ENCODE measurements at places on chromosomes 7 and 10.

DNA sequence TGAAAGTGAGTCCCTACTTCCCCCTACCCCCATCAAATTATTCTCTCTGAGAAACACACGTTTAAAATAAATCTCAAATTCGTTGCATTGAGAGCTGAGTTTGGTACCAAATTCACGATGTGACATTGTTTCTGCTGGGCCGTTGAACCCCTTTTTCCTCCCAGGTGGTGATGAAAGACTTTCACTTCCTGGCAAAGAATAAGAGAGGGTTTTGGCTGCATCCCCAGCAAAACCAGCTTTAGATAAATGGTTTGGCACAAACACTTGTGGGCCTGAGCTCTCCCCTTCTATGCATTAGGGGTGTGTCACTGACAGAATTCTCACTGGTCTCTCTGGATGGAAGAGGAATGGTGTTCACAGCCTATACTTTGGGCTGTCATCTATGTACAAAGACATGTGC lies 8.8 kb upstream of the DNTT start:
- DNase-seq, result no peak

GRCh38 chr10:31623947-31624346 lies 304.7 kb downstream of the ARHGAP12 start:
- no peak for DNase-seq

DNA sequence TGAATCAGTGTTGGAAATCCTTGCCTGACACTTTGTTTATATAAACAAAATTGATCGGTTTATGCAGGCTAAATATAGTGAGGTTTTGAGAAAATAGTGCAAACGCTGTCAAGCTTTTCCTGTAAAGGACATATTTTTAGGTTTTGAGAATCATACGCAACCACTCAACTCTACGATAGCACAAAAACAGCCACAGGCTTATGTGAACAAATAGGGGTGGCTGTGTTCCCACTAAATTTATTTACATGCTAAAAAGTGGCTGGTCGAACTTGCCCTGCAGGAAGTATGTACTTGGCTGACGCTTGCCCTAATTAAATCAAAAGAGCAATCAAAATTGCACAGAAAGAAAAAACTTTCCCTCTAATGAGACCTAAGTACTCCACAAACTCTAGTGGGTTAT lies 234.7 kb upstream of the CACNA2D1 start:
- no peak for DNase-seq

DNA sequence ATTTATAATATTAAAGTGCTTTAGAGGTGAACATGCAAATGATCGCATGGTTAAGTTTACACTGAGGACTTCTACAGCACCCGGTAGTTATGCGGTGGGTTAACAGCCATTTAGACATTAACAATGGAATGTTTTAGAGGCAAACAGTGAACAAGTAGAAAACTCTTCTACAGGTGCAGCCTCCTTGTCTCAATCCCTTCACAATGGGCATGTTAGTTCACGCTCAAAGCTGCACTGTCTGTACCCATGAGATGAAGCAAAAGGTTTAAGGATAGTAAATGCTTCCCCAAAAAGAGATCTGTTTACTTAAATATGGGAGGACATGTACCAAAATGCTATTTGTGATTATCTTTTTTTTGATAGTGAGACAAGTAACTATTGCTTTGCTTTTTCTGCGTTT lies 25.1 kb downstream of the PUS7 start:
- DNase-seq, result no peak

DNA sequence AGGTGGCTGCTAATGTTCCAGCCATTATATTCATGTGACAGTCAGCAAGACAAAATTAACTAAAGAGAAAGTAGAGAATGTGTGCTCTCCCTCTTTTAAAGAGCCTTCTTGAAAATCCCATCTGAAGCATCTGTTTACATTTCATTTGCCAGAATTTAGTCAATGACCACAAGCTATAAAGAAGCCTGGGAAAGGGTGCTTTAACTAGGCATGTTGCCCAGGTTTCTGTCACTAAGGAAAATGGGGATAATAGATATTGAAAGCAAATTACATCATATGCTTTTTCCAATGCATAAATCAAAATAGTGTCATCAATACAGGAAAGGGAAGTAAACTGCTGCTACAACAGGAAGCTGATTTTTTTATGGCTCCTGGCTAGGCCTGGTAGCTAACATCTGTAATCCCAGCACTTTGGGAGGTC lies 67.7 kb downstream of the ELAPOR2 start:
- DNase-seq, result no peak
